Hepatocyte (in vitro differentiated cells): ENCODE measurements at places on chromosomes 1 and 21. TPM values are rescaled to one million over a fixed set of nuclear protein-coding genes. Genes with fewer than 3 reads are reported as not detected.
A peak's percentile ranks its signal among the peaks of the same experiment; 100 is the strongest.

DNA sequence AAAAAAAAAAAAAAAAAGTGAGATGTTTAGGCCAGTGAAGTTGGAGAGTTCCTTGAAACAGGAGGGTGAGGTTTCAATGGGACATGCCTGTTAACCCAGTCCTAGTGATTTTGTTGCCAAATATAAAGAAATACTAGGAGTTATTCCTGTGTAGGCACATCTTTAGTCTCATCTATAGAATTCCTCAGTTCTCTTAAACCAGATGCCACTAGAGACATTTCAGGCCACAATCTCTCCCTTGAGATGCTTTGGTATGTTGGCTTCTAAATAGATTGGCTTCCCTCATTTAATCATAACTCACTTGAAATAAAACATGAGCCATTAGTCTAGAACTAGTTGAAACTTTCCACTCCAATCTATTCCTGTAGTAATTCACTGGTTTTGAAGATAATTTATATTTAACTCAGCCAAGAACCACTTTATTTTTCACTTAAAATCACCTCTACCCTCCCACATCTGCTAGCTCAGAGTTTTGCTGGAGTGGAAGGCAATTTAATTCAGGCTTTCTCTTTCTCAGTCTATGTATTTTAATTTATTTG lies 29.8 kb downstream of the GPR137B start:
- DNase-seq, result no peak

- DNase-seq, result peak; percentile 46
Observed at GRCh38 chr1:101781201-101781831, 215.4 kb downstream of the OLFM3 start.

- no peak for DNase-seq
Observed at GRCh38 chr1:60797351-60797750, 285.0 kb upstream of the NFIA start.

DNA sequence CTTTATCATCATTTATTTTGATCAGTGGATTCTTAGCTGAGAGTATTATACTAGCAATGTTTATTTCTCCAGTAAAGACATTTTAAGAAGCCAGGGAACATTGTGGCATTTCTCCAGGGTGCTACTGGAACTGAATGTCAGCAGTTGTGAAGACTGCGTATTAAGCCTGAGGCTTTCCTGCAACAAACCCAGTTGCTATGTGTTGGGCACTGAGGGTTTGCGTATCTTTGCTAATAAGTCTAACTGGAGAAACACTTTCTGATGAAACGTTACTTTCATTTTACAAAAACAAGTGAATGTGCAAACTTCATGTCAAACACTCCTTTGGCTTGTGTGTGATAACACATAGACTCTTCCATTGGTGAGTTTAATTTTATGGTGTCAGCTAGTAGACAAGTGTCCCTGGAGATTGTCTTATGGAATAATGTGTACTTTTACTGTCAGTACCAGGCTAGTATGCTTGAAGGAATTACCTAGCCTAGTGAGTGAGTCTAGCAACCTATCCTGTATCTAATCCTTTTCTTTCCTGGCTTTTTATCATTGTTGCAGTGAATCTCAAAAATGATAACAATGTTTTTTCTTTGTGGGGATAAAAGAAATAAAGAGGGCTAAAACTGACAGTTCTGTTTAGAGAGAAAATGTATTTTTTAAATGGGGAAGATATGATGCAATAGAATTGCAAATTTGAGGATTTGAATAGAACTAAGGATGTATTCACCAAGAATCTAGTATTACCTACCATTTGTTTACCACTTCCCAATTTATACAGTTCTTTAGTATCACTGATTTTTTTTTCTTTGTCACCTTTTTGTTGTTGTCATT lies 70.1 kb downstream of the MTR start:
- DNase-seq, result no peak

- DNase-seq, result no peak
Observed at GRCh38 chr1:201138311-201138840, 11.4 kb upstream of the ASCL5 start.

DNA sequence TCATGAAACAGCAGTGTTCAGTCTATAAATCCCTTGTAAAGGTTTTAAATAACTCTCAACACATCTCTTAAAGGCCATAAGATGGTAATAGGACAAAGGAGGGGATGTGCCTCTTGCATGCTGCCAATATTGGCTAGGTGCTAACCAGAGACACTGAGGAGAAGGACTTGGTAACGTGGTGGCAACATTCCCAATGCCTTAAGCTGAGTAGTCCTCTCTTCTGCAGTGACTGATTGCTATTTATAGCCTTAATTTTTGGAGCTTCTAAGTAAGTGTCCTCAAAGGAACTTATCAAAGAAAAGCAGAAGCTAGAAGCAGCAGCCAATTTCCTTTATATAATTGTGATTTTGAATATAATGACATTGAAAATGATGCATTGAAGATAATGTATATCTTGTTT lies 63.0 kb downstream of the DPT start:
- DNase-seq, result no peak

GRCh38 chr21:45352621-45353139 lies 52.3 kb upstream of the COL18A1 start:
- DNase-seq, result no peak

- peak; percentile 56 for DNase-seq
Observed at GRCh38 chr1:150563340-150564038, 14.3 kb downstream of the ADAMTSL4 start.

- DNase-seq, result no peak
Observed at GRCh38 chr1:241997401-241997998, 1.4 kb downstream of the MAP1LC3C start.

- no peak for DNase-seq
Observed at GRCh38 chr1:44292651-44293050, 62.4 kb downstream of the ERI3 start.

DNA sequence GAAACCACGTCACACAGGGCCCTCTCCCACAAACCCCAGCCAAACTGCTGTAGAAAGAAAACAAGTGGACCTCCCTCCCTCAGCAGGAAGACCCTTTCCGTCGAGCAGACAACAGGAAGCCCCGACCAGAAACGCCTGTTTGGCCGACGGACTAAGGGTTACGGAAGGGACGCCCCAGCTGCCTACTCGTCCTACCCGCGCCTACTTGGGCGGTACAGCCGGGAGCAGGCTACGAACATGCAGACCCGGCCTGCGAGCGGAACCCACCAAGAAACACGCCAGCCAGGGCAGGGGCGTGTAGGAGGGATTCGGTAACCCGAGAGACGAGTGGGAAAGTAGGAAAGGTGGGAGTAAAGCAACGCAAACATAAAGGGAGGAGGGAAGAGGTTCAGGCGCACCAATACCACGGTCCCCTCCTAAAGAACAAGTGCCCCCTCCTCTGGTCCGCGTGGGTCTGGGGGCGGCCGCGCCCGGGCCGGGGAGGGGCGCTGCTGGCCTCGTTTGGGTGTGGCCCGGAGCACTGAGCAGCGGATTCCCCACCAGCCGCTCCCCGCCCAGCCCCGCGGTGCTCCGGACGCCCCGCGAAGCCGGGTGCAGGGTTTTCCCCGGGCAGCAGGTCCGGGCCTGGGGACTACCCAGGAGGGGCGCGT lies 450 bp downstream of the S100A10 start:
- peak; percentile 35 for DNase-seq

DNA sequence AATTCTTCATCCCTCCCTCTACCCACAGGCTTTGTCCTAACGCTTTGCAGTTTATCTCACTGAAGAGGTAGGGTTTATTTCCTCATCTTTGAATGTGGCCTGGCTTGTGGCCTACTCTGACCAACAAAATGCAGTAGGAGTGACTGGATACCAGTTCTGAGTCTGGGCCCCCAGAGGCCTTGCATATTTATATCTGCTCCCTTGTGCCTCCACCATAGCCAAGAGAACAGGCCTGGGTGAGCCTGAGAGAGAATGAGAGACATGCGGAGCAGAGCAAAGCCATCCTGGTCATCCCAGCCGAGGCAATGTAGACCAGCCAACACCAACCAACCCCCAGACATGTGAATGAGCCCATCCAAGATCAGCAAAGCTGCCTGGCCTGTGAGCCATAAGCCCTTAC lies 30.3 kb downstream of the SMIM12 start:
- DNase-seq, result no peak

DNA sequence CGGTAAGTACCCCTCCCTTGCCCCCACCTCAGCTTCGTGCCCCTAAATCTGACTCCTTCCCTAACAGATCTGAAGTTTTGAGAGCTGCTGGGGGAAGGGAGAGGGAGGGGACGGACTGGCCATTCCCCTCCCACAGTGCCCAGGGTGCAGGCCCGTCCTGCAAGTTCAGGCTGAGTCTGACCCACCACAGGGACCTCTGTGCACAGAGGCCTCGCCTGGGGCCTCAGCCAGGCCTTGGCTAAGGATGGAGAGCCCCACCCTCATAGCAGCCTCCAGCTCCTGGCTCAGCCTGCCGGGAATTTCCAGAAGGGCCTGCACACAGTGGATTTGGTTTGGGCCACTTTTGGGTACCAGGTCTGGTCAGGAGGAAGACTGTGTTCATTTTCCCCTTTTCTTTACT lies 31.2 kb upstream of the TNFRSF1B start:
- DNase-seq, result no peak

DNA sequence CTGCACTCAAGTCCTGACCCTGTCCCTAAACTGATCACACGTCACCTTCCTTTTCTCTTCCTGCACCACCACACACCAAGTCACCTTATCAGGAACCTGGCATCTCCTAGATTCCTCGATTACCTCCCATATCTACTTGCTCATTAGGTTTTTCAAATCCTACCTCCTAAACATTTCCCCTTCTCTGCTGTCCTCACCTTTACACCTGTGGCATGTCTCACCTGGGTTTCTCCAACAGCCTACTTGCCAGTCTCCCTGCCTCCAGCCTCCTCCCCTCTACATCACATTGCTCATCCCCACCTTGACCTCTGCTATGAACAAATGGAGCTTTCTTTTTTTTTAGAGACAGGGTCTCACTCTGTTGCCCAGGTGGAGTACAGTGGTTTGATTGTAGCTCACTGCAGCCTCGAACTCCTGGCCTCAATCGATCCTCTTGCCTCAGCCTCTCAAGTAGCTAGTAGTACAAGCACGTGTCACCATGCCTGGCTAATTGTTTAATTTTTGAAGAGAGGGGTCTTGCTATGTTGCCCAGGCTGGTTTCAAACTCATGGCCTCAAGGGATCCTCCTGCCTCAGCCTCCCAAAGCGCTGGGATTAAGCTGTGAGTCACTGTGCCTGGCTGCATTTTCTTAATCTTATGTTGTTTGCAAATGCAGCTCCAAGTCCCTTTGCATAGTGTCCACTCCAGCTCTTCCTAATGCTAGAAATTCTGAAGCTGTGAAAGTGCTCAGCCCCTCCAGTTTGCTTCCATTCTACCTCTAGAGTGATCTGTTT lies 6.3 kb downstream of the IGSF9 start:
- DNase-seq, result no peak

- DNase-seq, result no peak
Observed at GRCh38 chr21:44763050-44763378, 38.6 kb downstream of the UBE2G2 start.

- no peak for DNase-seq
Observed at GRCh38 chr1:100360790-100361510, 8.6 kb downstream of the CDC14A start.

ZCCHC17 gene
- polyA plus RNA-seq, result 38.2 and 44.3 TPM in 2 replicates

RHOU gene
- polyA plus RNA-seq, result 70.5 and 72.5 TPM in 2 replicates
